ENCODE measurements at places on chromosomes 11 and 22.

- DNase-seq: peak; percentile 32
Observed at GRCh38 chr11:119676461-119677020, 52.5 kb downstream of the NECTIN1 start.

DNA sequence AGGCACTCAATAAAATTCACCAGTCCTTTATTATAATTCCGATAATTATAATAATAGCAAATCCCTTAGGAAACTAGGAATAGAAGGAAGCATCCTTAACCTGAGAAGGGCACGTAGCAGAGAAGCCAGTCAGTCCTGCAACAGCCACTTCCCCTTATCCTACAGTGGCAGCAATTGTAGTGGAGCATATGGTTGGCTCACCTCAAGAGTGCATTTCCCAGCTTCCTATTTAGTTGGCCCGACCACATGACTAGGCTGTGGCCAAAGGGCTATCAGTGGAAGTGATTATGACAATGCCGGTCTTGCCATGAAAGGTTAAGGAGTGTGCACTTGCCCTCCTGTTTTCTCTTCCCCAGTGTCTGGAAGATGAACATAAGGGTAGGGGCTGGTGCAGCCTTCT is 27.0 kb downstream of the TESMIN start:
- no peak for DNase-seq

DNA sequence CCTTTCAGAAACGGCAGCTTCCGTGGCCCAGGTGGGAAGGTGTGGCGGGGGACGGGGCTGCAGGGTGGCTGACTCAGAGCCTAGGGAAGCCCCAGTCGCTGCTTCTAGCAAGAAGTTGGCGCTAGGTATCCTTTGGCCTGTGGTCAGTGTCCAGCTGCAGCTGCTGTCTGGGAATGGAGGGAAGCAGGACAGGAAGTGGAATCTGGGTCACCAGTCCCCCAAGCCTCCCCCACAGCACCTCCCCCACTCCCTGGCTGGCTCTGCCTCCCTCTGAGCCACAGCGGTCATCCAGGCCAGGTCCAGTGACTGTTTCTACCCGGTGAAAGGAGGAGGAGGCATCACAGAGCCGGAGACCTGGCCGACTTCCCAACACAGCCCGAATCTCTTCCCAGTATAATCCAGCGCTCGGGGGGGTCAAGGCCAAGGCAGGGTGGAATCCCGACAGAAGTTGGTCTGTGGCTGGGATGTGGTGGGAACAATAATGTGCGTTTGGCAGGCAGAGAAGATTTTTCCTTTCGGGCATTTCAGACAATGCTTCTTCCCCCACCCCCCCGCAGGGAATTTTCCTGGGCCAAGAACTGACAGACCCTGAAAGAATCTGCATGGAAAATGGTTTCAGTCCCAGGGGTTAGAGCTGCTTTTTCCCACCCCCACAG is 45.1 kb downstream of the C11orf96 start:
- DNase-seq: peak; percentile 95

DNA sequence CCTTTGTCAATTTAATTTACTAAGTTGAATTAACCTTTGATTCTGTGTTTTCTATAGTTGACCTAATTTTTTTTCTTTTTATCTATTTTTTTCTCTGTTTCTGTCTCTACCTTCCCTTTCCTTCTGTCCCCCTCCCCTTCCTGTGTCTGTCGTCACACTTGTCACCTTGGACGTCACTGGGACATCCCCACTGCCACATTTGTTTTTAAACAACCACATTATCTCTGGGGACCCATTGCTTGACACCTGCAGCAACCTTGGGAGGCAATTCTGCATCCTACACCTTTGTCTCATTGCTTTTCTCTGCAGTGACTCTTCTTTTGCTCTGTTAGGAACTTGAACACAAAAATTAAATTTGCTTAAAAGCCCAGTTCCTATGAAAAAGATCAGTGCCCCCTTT is 51.8 kb upstream of the TTC12 start:
- DNase-seq: no peak

GRCh38 chr22:42696331-42696967 is 24.2 kb downstream of the A4GALT start:
- DNase-seq: no peak

DNA sequence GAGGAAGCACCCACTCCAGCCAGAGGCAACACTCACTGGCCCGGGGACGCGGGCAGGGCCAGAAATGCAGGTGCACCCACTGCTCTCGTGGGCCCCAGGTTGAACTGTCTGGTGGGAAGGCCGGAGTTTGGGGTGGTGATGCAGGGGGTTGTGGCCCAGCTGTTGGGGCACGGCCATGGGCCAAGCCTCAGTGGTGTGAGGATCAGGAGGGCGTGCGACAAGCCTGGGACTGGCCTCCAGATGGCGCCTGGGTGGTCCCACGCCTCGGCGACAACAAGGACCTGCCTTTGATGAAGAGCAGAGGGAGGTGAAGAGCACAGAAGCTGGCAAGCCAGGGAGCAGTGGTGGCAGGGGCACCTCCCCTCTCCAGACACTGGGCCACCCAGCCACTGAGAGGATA is 240.8 kb downstream of the BRD1 start:
- no peak for DNase-seq

DNA sequence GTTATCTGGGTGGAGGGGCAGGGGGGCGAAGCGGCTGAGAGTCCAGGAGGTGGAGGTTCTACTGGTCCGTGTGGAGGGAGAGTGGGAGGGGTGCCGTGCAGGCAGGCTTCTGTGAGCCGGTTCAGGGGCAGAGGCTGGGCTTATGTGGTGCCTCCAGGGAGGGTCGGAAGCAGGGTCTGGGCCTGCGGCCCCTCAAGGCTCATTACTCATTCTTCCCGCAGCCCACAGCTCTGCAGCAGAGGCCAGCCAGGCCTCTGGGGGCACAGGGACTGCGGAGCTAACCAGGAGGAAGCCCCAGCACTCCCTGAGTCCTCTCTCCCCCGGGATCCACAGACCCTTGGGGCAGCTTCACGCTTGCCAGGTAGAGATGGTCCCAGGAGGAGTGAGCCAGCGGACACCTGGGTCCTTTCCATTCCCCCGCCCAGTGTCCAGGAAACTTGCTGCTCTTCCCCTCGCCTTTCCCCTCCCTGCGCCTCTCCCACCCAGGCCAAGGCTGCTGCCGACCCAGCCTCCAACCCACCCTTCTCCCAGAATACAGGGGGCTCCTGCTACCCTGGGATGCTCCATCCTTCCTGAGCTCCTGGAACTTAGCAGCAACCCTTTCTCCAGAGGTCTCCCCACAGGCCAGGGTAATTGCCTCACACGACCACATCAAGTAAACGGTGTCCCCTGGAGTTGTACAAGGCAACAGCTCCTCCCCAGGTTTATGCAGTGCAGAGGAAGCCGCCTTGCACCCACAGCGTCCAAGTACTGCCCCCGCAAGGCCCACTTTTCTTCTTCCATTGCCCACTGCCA is 6.3 kb downstream of the NRXN2 start:
- DNase-seq: no peak

DNA sequence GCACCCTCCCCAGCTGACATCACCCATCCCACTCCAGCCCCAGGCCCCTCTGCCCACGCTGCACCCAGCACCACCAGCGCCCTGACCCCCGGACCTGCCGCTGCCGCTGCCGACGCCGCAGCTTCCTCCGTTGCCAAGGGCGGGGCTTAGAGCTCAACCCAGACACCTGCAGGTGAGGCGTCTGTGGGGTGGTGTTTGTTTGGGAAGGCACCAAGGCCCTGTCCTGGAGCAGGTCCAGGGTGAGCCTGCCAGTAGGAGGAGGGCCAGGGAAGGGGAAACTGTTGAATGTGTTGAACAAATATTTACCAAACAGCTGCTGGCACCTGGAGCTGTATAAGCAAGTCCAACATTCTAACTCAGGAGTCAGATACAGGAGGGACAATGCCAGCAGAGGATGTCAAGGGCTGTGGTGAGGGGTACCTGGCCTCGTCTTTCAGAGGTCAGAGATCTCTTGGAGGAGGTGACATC is 3.1 kb downstream of the VEGFB start:
- DNase-seq: no peak

DNA sequence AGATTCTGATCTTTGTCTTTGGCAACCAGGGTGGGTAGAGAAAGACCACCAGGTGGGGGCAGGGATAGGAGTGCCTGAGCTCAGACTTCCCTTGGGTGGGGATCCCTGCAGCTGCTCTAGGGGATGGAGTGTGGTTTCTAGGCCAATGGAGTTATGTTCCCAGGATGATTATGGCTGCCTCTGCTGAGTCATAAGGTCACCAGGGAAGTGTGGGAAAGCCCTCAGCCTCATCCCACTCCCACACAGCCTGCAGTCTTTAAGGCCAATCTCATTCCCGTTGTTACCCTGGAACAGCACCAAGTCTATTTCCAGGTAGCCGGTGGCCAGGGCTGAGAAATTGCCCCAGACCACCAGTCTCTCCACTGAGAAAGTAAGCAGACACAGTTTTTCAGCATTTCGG is 2269.3 kb upstream of the RAG2 start:
- no peak for DNase-seq

DNA sequence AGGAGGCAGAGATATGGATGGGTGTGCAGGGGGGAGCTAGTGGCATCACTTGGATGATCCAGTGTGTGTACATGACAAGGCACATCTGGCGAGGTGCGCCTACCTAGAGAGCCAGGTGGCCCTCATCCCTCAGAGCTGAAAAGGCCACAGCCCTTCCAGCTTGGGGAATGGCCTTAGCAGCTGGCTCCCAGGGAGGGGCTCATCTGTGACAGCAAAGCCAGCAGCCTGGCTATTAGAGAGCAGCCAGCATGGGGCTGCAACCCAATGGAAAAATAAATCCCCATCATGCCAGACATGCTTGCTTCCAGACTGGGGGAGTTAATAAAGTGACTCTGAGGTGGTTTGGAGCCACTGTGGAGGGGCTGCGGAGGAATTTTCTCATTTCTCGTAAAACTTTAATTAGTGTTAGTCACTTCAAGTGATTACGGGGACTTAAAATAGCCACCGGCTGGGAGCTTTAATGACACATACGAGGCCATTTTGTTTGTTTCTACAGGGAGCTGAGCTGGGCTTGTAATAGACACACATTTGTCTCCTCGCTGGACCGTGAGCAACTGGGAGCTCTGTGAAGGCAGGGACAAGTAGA is 111.2 kb upstream of the ALX4 start:
- no peak for DNase-seq
